ENCODE measurements at places on chromosomes 2 and 18. TPM values are rescaled to one million over a fixed set of nuclear protein-coding genes. Genes with fewer than 3 reads are reported as not detected.

The IL36G gene
- not detected for total RNA-seq

The POU3F3 gene
- total RNA-seq, result not detected

The TFPI gene
- not detected for total RNA-seq

DNA sequence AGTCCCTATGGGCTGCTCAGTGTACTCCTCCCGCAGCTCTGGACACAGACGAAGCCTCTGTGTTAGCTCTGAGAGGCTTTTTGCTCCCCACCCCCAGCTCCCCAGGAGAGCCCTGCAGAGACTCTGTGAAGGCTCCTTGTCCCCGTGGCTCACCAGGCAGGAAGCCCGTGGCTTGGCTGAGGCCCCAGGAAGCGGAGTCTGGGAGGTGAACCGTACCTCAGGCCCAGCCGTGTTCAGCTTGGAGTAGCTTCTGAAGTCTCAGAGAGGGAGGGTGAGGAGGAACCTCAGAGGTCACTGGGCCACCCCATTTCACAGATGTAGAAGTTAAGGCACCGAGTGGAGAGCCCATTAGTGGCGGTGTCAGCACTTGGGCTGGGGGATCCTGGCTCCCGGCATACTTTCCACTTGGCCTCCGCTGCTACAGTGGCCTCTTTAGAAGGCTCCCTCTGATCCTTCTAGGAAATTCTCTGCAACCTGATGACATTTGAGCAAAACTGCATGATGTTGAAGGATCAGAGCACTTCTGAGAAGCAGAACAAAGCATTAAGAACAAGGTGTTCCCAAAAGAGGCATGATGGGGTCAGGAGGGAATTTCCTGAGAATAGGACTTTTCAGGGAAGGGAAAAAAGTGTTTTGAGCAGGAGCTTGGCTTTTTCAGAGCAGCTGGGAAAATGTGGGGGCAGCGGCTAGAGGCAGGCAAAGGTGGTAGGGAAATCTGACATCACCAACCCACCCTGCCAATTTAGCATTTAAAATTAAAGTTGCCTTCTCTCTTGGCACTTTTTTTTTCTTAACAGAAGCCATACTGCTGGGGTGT is 79.1 kb downstream of the MCFD2 start:
- no peak for DNase-seq

GRCh38 chr2:196356332-196356731 is 185.0 kb upstream of the STK17B start:
- DNase-seq, result no peak
